ENCODE measurements at places on chromosomes 2 and 18.

- no peak for DNase-seq
Measured at GRCh38 chr2:202133200-202133908, 60.3 kb downstream of the KIAA2012 start.

DNA sequence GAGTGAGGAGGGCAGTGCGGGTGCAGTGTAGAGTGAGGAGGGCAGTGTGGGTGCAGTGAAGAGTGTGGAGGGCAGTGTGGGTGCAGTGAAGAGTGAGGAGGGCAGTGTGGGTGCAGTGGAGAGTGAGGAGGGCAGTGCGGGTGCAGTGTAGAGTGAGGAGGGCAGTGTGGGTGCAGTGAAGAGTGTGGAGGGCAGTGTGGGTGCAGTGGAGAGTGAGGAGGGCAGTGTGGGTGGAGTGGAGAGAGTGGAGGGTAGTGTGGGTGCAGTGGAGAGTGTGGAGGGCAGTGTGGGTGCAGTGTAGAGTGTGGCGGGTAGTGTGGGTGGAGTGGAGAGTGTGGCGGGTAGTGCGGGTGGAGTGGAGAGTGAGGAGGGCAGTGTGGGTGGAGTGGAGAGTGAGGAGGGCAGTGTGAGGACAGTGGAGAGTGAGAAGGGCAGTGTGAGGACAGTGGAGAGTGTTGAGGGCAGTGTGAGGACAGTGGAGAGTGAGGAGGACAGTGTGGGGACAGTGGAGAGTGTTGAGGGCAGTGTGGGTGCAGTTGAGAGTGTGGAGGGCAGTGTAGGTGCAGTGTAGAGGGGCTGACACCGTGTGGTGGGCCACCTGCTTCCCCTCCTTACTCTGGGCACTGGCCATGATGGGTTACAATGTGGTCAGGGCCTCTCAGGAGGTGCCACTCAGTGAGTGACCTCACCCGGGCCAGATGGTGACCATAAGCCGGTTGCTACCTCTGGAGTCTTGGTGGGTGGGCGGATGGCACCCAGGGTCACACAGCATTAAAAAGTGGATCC lies 28.5 kb downstream of the INPP4A start:
- no peak for DNase-seq

GRCh38 chr2:186532891-186533290 lies 46.8 kb downstream of the ZC3H15 start:
- DNase-seq = no peak

- DNase-seq = peak; percentile 90
Measured at GRCh38 chr18:13464432-13465123, 246.0 kb downstream of the LDLRAD4 start.

Measured in GM12865 (cell line).